ENCODE measurements at places on chromosomes 7 and 10. TPM values are rescaled to one million over a fixed set of nuclear protein-coding genes. Genes with fewer than 3 reads are reported as not detected.
A peak's percentile ranks its signal among the peaks of the same experiment; 100 is the strongest.

PDCD11 gene
- total RNA-seq = 25.9 TPM

DNA sequence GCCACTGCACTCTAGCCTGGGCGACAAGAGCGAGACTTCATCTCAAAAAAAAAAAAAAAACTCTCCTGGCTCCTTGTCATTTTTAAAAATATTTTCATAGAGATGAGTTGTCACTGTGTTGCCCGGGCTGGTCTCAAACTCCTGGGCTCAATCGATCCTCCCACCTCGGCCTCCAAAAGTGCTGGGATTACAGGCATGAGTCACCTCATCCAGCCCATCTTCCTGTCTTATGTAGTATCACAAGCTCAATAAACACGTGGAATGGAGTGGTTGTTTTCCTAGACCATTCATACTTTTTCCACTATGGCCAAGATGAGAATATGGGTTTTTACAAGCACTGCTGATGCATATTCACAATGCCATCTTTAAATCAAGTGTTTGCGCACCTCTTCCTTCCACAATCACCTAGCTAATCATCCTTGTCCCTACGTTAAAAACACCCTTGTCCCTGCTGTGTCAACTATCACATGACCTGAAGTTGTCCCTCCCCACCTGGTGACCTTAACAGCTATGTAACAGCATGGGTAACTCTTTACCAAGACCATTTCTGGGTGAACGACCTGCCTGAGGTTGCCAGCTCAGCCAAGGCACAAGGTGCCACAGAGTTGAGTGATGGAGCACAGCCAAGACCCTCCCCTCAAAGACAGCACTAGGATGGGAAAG lies 21.3 kb downstream of the DLG5 start:
- no peak overlapping the region for H3K27ac ChIP-seq
- H3K36me3 ChIP-seq = no peaks in the 10 kb centered on the region
- no peak overlapping the region for H3K4me3 ChIP-seq
- H3K4me1 ChIP-seq = peaks cover 52% of the 10 kb centered on the region
- no peaks in the 10 kb centered on the region for H3K27me3 ChIP-seq

OSBPL3 gene
- 1.9 TPM for total RNA-seq

- H3K4me3 ChIP-seq = no peak overlapping the region
- no peaks in the 10 kb centered on the region for H3K4me1 ChIP-seq
- DNase-seq = no peak
Measured at GRCh38 chr10:21208666-21209316, 311.7 kb upstream of the NEBL start.

DNA sequence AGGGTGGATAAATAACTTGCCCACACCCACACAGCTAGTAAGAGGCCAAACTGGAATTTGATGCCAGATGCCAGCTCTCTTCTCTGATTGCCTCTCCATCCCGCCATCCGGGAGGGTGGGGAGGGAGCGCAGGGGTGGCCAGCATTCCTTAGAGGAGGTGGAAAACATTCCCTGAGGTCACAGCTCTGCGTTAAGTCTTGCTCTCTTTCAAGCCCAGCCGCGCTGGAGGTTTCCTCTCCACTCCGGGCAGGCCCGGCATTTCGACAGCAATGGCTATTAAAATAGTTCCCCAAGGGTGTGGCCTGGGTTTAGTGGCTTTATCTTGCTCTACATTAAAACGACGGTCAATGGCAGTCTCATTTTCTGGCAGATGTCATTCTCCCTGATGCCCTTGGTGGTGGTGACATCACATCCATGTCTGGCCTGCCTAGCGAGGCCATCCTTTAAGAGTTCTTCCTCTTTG lies 16.1 kb upstream of the C10orf71 start:
- peak overlapping the region; percentile 87 for H3K27ac ChIP-seq
- H3K4me3 ChIP-seq = no peak overlapping the region
- no peaks in the 10 kb centered on the region for H3K36me3 ChIP-seq

- no peak overlapping the region for H3K27ac ChIP-seq
- H3K36me3 ChIP-seq = no peaks in the 10 kb centered on the region
- H3K4me1 ChIP-seq = no peaks in the 10 kb centered on the region
- H3K27me3 ChIP-seq = no peaks in the 10 kb centered on the region
- no peak for DNase-seq
Measured at GRCh38 chr10:132298038-132298881, 9.5 kb downstream of the STK32C start.

DNA sequence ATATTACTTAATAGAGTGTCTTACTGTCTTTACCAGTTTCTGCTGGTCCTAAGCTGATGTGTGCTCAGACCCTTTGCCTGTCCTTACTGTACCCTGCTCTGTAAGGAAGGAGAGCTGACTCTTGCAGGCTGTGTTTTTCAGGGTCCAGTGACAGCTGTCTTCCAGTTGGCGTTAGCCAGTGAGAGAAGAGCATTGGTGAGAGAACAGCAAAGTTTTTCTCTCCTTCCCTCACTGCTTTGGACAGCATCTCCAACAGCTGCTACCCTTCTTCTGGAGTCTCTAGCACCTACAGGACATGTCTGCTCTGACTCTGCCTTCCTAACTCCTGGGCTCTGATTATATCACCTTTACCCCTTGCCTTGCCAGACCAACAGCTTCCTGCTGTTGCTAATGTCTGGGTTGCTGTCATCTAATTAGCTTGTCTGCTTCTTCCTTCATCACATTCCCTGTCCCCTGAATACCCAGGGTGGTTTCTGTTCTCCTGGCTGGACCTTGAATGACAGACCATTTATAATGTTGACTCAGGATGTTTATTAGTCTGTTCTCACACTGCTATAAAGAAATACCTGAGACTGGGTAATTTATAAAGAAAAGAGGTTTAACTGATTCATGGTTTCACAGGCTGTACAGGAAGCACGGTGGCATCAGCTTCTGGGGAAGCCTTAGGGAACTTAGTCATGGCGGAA lies 23.5 kb upstream of the PANK1 start:
- DNase-seq = no peak
- peaks cover 15% of the 10 kb centered on the region for H3K4me1 ChIP-seq
- no peak overlapping the region for H3K27ac ChIP-seq
- no peak overlapping the region for H3K4me3 ChIP-seq
- H3K36me3 ChIP-seq = no peaks in the 10 kb centered on the region

DNA sequence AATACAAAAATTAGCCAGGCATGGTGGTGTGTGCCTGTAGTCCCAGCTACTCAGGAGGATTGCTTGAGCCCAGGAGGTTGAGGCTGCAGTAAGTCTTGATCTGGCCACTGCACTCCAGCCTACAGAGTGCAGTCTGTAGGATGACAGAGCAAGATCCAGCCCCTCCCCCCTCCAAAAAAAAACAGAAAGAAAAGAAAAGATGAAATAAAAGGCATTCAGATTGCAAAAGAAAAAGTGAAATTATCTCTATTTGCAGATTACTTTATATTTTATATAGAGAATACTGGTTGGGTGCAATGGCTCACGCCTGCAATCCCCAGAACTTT lies 20.7 kb upstream of the ZMIZ2 start:
- H3K36me3 ChIP-seq = no peaks in the 10 kb centered on the region
- DNase-seq = no peak
- H3K27me3 ChIP-seq = no peaks in the 10 kb centered on the region
- no peak overlapping the region for H3K4me3 ChIP-seq
- no peaks in the 10 kb centered on the region for H3K4me1 ChIP-seq

GRCh38 chr7:30369879-30370278 lies 85.5 kb downstream of the ZNRF2 start:
- H3K4me3 ChIP-seq = no peak overlapping the region
- H3K27me3 ChIP-seq = no peaks in the 10 kb centered on the region
- peaks cover 12% of the 10 kb centered on the region for H3K4me1 ChIP-seq
- DNase-seq = no peak
- no peak overlapping the region for H3K27ac ChIP-seq

DNA sequence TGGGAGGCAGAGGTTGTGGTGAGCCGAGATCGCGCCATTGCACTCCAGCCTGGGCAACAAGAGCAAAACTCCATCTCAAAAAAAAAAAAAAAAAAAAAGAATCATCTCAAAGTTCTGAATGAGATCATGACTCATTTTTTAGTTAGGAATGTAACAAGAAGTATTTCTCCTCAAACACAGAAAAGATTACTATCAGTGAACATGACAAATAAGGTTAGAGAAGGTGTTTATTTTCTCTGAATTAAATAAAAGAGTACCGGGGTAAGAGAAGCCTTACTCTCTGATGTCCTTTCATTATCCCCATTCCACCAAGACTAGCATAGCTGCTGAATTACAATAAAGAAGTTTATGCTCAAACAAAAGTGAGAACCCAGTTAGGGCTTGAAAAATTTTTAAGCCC lies 50.1 kb downstream of the IPMK start:
- no peaks in the 10 kb centered on the region for H3K27me3 ChIP-seq
- peaks cover 27% of the 10 kb centered on the region for H3K4me1 ChIP-seq
- H3K4me3 ChIP-seq = no peak overlapping the region
- H3K27ac ChIP-seq = no peak overlapping the region
- no peaks in the 10 kb centered on the region for H3K36me3 ChIP-seq

FOXI2 gene
- not detected for total RNA-seq

DNA sequence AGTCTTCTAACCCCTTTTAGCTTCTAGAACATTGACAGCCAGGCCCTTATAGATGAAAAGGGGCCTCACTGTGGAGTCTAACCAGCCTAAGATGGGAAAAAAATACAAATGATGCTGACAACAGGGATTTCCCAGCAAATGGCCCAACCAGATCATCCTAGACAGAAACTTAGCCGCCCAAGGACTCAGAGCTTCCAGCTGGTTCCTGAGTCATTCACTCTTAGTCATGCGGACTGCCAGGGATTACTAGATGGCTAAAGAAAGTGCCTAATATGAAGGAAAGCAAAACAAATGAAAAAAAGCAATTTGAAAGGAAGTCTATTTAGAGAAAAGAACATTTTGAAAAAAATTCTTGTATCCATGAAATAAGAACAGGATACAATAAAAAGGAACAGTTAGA lies 23.7 kb downstream of the TSPAN14 start:
- no peak overlapping the region for H3K4me3 ChIP-seq
- H3K27me3 ChIP-seq = no peaks in the 10 kb centered on the region
- DNase-seq = no peak
- H3K36me3 ChIP-seq = no peaks in the 10 kb centered on the region
- no peak overlapping the region for H3K27ac ChIP-seq

DNA sequence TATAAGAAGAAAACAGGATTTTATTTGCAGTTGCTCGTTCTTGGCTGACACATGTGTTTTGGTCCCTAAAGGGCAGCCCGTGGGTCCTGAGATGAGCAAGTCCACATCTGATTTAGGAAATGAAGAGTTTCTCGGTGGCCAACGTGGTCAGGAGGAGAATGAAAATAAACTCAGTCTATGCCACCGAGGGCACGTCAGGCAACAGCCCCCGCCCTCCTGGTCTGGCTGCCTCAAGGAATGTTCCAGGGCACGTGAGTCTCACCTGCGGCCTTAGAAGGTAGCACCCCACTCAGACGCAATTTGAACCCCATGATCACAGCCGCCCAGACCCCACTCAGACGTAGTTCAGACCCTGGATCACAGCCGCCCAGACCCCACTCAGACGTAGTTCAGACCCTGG lies 197.2 kb downstream of the ADARB2 start:
- H3K4me3 ChIP-seq = no peak overlapping the region
- H3K36me3 ChIP-seq = no peaks in the 10 kb centered on the region
- H3K27me3 ChIP-seq = no peaks in the 10 kb centered on the region
- DNase-seq = no peak

DNA sequence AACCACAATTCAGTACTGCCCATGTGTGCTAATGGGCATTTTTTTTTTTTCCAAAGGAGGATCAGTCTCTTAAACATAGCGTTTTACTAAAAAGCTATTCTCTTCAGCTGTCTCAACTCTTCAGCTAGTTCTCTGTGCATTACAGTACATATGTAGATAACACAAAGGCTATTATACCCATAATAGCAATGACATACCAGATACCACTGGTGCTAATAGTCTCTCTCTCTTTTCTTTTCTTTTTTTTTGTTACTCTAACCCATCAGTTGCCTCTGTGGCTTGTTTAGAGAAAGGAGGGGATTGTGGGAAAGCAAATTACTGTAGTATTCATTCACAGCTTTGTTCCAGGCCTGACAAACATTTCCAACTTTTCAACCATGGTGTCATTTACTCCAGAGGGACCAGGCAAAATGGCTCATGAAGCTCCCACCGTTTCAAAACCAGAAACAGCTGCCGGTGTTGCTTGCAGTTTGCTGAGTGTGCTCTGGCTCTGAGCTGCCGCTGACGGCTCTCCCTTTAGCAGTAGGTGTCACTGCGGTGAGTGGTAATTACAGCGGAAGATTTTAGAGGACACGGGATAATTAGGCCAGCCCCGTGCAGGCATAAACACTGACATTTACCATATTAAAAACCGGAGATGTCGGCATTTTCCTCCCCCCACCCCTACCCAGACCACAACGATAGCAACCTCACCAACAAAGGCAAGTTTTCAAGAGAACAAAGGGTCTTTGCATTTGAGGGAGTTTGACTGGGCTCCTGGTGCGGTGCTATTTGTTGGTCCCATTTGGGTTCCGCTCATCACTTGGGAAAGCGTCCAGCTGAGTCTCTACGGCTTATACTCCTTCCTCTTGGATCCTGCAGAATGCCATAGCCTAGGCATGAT lies 1005.5 kb downstream of the KCNMA1 start:
- no peak for DNase-seq
- no peaks in the 10 kb centered on the region for H3K4me1 ChIP-seq
- no peaks in the 10 kb centered on the region for H3K36me3 ChIP-seq
- no peaks in the 10 kb centered on the region for H3K27me3 ChIP-seq

FAM25A gene
- not detected for total RNA-seq
